Stimulated activated CD4-positive, alpha-beta T cell treated with anti-CD3 and anti-CD28 coated beads, TNF-alpha, amount 100 ng/mL, for 1 hour (primary cell): ENCODE measurements at places on chromosomes 13 and 19.
A peak's percentile ranks its signal among the peaks of the same experiment; 100 is the strongest.

DNA sequence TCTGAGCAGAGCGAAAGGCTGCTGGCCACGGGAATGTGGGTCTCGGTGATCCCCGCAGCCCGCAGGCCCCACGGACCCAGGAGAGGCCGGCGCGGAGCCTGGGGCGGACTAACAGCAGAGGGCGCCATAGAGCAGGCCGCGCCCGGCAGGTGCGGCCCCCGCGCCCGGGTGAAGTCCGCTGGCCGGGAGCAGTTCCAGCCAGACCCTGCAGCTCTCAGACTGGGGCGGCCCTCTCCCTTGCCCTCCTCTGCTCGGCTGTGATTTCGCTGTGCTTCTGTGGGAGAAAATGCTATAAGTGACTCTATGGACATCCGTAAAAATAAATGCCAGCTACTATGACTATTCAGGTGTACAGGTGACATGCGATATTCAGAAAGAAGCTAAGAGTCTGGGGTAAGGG, 37.7 kb downstream of the GSX1 start:
- DNase-seq = peak; percentile 64

GRCh38 chr13:88217372-88217771, 546.2 kb downstream of the SLITRK5 start:
- no peak for DNase-seq

DNA sequence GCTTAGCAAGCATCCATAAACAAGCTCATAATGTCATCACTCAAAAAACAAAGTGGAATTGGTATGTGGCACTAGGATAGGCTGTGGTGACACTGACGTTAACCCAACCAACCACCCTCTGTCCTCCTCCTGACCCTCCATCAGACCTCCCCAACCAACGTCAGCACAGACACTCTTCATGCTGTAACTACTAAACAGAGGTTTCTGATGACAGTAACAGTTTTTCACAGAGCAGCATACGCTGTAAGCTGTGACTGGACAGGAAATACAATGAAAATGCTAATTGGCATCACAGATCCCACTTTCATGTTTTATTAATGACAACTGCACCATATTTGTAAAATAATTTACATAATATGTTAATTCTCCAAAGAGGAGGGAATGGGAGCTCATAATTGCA, 238.0 kb downstream of the IRS2 start:
- DNase-seq = no peak

GRCh38 chr13:27981006-27981708, 7.3 kb downstream of the URAD start:
- DNase-seq = no peak

- DNase-seq = no peak
These were observed 14.7 kb upstream of the KCTD4 start for GRCh38 chr13:45215392-45216077.

- DNase-seq = no peak
These were observed 115.8 kb downstream of the KLF5 start for GRCh38 chr13:73174521-73175010.

DNA sequence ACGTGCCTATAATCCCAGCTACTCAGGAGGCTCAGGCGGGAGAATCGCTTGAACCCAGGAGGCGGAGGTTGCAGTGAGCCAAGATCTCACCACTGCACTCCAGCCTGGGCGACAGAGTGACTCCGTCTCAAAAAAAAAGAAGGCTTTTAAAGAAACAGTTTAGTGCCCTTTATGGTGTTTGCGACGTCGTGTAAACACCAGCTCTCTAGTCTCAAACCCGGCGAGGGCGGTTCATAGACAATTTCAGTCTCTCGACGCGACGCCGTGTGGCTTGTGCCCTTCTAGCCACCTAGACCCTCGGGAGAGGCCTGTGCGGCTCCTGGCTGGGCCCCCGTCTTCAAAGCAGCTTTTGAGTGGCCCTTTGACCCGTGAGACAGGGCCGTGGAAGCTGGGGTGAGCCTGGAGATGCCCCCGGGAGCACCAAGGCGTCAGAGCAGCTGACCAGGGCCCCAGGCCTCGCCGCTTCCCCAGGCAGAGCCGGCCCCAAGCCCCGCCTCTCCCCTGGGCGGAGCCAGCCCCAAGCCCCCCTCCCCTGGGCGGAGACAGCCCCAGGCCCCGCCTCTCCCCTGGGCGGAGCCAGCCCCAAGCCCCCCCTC, 5.0 kb upstream of the MADCAM1 start:
- DNase-seq = no peak

DNA sequence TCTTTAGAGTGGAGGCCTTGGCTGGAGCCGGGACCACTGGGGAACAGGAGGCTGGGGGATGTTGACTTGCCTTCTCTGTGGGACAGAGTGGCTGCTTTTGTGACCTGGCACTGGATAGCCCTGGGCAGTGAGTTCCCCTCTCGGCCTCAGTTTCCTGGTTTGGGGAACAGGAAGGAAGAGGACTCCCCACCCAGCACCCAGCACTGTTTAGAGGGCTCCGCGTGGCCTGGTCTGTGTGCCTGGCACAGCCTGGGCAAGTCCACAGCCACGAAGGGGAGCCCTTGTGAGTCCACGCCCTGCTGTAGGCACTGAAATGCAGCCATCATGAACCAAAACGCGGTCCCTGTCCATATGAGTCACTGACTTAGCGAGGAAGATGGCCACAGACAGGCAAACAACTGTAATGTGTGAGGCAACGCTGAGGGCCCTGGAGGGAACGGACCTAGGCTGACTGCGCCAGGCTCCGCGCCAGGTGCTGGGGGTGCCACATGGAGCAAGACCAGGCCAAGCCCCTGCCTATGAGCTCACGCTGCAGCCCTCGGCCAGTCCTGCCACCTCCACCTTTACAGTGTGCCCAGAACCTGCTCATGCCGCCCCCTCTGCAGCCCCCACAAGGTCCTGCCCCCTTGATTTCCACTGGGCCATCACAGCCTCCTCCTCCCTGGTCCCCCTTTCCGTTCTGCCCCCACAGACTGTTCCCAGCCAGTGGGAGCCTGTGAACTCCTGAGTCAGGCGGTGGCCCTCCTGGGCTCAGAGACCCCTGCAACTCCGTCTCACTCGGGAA, 35.5 kb downstream of the PAK4 start:
- no peak for DNase-seq

DNA sequence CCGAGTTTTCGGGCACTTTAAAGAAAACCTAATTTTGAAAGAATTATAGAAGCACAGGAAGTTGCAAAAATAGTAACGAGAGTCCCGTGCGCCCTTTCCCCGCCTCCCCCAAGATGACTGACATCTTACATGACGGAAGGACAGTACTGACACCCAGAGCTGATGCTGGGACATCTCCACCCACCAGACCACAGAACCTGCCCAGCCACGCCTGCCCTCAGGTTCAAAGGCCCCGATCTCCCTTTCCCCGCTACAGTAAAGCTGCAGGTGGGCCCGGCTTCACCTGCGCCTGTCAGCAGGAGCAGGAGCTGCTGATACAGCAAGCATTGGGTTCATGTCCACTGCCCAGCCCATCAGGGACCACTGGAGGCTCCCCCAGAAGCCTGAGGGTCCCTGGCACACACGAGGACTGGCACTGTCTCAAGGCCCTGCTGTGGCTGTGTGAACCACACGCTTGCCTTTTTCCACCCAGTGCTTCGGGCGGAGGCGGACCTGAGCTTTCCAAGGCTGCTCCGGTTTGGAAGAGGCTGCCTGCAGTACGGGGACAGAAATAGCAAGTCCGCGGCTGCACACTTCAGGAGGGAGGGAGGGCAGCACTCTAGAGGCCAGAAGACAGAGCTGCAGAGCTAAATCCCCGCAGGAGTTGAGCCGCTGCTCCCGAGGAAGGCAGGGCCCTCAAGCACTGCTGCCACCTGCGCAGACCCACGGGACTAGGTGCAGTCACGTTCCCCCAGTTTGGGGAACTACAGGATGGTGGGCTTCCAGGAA, 8.7 kb downstream of the MAP2K2 start:
- DNase-seq = peak; percentile 24

DNA sequence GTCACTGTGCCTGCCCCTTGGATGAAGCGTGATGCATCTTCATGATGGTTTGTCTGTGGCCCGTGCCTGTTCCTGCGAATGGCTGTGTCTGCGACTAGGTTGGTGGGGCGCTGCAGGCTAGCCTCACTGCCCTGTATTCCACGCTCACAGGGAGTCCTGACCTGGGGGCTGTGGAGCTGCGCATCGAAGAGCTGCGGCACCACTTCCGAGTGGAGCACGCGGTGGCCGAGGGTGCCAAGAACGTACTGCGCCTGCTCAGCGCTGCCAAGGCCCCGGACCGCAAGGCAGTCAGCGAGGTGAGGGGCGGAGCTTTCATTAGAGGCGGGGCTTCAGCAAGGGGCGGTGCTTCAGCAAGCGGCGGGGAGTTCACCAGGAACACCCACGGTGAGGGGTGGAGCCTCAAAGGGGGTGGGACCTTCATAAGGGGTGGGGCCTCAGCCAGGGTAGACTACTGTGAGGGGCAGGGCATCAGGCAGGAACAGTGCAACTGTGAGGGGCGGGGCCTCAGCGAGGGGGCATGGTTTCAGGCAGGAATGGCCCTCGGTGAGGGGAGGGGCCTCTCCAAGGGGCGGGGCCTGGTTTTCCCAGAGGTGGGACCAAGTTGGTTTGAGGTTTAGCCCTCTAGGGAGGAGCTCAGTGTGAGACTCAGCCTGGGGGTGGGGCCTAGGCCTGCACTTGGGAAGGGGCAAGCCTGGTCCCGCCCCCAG, 17.2 kb downstream of the PKN1 start:
- no peak for DNase-seq

GRCh38 chr13:51240178-51240577, 18.0 kb downstream of the FAM124A start:
- DNase-seq = no peak

DNA sequence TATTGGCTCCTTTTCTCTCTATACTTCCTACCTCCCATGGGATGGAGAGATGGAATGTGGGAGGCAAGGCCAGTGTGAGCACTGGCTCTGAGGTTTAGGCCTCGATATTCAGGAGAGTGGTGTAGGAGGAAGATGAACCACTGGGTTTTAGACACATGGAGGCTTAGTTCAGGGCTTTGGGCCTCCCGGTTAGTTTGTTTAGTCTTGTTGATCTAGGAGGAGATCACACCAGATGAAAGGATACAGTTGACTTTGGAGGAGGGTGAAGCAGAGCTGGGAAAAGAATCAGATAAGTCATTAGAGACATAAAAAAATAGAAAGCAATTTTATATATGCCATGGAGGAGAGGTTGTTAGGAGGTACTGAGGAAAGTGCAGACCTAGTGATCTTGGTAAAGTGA, 30.9 kb downstream of the RNASEH2B start:
- DNase-seq = no peak

- no peak for DNase-seq
These were observed 1.6 kb upstream of the AKAP11 start for GRCh38 chr13:42270160-42270856.

DNA sequence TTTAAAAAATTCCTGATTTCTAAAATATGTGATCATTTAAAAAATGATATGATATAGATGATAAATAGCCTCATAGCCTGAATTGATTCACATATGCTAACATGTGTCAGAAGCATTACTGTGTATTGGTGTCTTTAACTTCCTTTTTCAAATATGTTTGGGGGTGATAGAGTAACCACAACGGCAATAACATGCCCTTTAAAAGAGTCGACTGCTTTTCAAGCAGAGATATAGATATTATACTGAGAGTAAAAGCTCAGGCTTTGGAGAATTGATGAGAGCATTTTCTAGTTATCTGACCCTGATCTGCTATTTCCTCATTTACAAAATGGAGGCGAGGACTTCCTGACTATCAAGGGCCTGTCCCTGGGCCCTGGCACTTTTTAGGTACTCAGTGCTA, 260.5 kb downstream of the DCT start:
- no peak for DNase-seq

DNA sequence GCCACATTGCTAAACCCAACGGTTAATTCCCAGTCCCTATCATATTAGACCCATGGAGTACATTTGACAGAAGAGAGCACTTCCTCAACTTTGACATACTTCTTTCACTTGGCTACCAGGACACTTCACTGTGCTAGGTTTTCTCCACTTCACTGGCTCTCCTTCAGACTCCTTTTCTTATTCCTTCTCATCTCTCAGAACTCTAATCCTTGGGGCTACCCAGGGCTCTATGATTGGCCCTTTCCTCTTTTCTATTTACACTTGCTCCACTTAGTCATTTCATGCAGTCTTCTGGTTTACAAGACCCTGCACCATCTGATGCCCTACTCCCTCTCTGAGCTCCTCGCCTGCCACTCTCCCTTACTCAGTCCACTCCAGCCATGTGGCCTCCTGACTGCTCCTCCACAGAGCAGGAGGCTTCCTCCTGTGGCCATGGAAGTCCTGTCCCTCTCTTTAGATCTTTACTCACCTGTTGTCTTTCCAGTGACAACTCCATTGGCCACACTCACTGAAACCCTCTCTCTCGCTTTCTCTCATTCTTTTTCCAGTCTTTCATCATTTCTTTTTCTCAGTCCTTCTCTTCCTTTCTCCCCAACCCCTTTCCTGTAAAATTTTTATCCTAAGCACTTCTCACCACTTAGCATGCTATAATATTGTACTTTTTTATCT, 90.4 kb downstream of the TBC1D4 start:
- DNase-seq = no peak

DNA sequence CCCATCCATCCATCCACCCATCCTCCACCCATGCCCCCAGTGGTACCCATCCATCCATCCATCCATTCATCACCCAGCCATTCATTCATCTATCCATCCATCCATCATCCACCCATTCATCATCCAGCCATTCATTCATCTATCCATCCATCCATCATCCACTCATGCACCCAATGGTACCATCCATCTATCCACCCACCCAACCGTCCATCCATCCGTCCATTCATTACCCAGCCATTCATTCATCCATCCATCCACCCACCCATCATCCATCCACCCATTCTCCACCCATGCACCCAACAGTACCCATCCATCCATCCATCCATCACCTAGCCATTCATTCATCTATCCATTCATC, 5.3 kb downstream of the PLPPR3 start:
- DNase-seq = no peak

DNA sequence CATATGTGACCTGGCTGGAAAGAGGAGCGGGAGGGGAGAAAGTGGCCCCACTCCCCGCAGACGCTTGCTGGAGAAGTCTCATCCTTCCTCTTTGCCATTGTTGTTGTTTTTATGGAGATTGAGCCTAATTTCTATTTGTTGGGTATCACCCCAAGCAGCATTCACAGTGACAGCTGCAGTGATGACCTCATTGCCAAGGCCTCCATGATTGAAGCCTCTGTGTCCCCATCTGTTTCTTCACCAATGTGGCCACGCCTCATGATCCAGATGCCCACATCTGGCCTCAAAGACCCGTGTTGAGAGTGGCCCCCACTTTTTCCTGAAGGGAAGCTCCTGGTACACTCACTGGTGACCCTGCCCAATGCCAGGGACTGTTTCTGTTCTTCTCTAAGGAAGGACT, 154.2 kb downstream of the SLC7A1 start:
- DNase-seq = no peak

DNA sequence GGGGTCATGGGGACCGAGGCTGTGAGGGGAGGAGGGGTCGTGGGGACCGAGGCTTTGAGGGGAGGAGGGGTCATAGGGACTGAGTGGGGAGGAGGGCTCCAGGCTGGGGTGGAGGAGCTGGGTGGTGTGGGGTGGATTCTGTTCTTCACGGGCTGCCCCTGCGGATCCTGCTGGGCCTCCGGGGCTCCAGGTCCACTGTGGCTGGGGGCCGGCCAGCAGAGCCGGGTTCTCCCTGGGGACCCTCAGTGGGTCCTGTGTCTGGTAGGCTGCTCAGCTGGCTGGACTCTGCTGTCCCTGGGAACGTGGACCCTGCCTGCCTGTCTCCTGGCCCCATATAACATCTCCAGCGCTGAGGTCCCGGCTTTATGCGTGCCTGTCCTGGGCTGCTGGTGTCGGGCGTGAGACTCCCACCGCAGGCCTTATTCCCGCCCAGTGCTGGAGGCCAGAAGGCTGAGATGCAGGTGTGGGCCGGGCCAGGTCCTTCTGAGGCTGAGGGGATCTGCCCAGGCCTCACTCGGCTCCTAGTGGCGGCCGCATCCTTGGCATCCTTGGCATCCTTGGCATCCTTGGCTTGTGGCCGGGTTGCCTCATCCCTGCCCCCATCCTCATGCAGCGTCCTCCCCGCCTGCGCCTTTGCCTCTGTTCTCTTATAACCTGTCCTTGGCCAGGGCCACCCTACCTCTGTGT, 19.8 kb upstream of the GNA15 start:
- no peak for DNase-seq
